ENCODE measurements at places on chromosomes 12 and 14. TPM values are rescaled to one million over a fixed set of nuclear protein-coding genes. Genes with fewer than 3 reads are reported as not detected.

The WNT1 gene
- total RNA-seq, result not detected

The RTN1 gene
- 17.8 TPM for total RNA-seq

The FLVCR2 gene
- 15.4 TPM for total RNA-seq

The LALBA gene
- total RNA-seq, result not detected

The KLRC3 gene
- total RNA-seq, result not detected

The GPR84 gene
- 1.9 TPM for total RNA-seq

The LRIG3 gene
- 23.3 TPM for total RNA-seq

The HNF1A gene
- not detected for total RNA-seq

The LIMA1 gene
- 177 TPM for total RNA-seq

The SRGAP1 gene
- total RNA-seq, result 15.5 TPM

The MYH6 gene
- not detected for total RNA-seq

The OR4E1 gene
- total RNA-seq, result not detected

The FGF6 gene
- total RNA-seq, result not detected

The OASL gene
- total RNA-seq, result 0.96 TPM

Data from aorta (tissue), 5 donors.